ENCODE measurements at places on chromosomes 1 and 21. TPM values are rescaled to one million over a fixed set of nuclear protein-coding genes. Genes with fewer than 3 reads are reported as not detected.

Gene CYP4B1
- 0.28 TPM for total RNA-seq

Gene LRRIQ3
- total RNA-seq = 1.4 TPM

Gene SPRR1A
- total RNA-seq = not detected

Gene ITLN2
- total RNA-seq = 1.4 TPM

Gene BMP8A
- total RNA-seq = 0.19 TPM

Gene NBPF26
- total RNA-seq = 19.4 TPM

Gene MX2
- 4.2 TPM for total RNA-seq

Gene RO60
- 178 TPM for total RNA-seq
